ENCODE measurements at places on chromosomes 11 and 22. TPM values are rescaled to one million over a fixed set of nuclear protein-coding genes. Genes with fewer than 3 reads are reported as not detected.

- peak overlapping the region; percentile 77 for H3K4me3 ChIP-seq
- peak overlapping the region; percentile 54 for H3K27ac ChIP-seq
- no peaks in the 10 kb centered on the region for H3K4me1 ChIP-seq
- no peak for DNase-seq
Observed at GRCh38 chr22:41198027-41198580, 7.0 kb upstream of the L3MBTL2 start.

DNA sequence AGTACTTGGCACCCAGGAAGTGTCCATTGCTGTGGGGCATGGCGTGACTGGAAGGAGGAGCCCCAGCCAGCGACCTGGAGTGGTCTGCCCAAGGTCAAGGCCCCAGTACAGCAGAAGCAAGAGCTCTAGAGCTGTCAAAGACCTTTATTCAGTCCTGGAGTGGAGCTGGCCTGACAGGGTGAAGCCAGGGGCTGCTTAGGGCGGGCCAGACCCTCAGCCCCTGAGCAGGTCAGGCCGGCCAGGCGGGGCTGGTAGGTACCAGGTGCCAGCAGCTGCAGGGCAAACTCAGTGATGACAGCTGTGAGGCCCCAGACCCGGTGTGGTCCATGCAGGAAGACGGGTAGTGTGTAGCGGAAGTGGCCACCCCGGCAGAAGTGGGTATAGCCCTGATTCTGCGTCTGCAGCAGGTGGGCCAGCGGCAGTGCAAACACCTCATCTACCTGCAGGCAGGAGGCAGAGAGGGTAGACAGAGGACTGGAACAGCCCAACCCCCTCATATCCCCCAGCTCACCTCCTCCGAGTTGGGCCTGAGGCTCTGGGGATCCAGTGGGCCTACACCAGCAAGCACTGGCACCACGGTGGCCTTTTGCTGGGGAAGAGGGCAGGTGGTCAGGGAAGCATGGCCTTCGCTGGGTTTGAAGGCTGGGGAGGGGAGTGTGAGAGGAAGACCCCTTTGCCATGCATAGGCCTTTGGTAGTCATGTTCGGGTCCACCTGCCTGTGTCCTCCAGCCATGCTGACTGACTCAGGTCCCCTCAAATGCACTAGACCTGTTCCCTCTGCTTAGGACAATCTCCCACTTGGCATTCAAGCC lies 1.7 kb downstream of the NUDT8 start:
- no peak for DNase-seq
- no peaks in the 10 kb centered on the region for H3K4me1 ChIP-seq
- peak overlapping the region; percentile 18 for H3K27ac ChIP-seq

GRCh38 chr11:17498058-17498457 lies 21.4 kb upstream of the ABCC8 start:
- no peaks in the 10 kb centered on the region for H3K27me3 ChIP-seq
- H3K4me3 ChIP-seq = no peak overlapping the region
- no peak overlapping the region for H3K27ac ChIP-seq
- H3K36me3 ChIP-seq = no peaks in the 10 kb centered on the region

GRCh38 chr22:30634471-30635233 lies 929 bp upstream of the SLC35E4 start:
- H3K27me3 ChIP-seq = no peaks in the 10 kb centered on the region
- H3K4me3 ChIP-seq = peak overlapping the region; percentile 90
- DNase-seq = peak; percentile 89
- H3K36me3 ChIP-seq = no peaks in the 10 kb centered on the region
- H3K4me1 ChIP-seq = peaks cover 13% of the 10 kb centered on the region

DNA sequence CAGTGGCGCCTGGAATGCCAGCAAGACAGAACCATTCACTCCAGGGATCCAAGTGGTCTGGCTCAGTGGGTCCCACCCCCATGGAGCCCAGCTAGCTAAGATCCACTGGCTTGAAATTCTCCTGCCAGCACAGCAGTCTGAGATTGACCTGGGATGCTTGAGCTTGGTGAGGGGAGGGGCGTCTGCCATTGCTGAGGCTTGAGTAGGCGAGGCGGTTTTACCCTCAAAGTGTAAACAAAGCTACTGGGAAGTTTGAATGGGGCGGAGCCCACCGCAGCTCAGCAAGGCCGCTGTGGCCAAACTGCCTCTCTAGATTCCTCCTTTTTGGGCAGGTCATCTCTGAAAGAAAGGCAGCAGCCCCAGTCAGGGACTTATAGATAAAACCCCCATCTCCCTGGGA lies 125.7 kb upstream of the DDI1 start:
- H3K4me3 ChIP-seq = no peak overlapping the region
- no peaks in the 10 kb centered on the region for H3K36me3 ChIP-seq
- no peak overlapping the region for H3K27ac ChIP-seq
- DNase-seq = no peak

GRCh38 chr22:36088292-36088691 lies 59.7 kb upstream of the RBFOX2 start:
- H3K27ac ChIP-seq = no peak overlapping the region
- no peaks in the 10 kb centered on the region for H3K27me3 ChIP-seq
- DNase-seq = no peak

- no peak overlapping the region for H3K27ac ChIP-seq
- H3K36me3 ChIP-seq = no peaks in the 10 kb centered on the region
- H3K27me3 ChIP-seq = no peaks in the 10 kb centered on the region
- no peak overlapping the region for H3K4me3 ChIP-seq
Observed at GRCh38 chr11:102256251-102256650, 61.0 kb upstream of the BIRC3 start.

GRCh38 chr22:21677606-21678443 lies 12.0 kb downstream of the PPIL2 start:
- H3K4me3 ChIP-seq = no peak overlapping the region
- no peak overlapping the region for H3K27ac ChIP-seq
- H3K36me3 ChIP-seq = no peaks in the 10 kb centered on the region
- no peaks in the 10 kb centered on the region for H3K4me1 ChIP-seq
- no peaks in the 10 kb centered on the region for H3K27me3 ChIP-seq

The PRSS23 gene
- total RNA-seq = 25.2 TPM

The POLDIP3 gene
- 33.1 TPM for total RNA-seq

The OR6T1 gene
- not detected for total RNA-seq

All from breast epithelium (tissue), 4 donors.